ENCODE measurements at places on chromosomes 2 and 18. TPM values are rescaled to one million over a fixed set of nuclear protein-coding genes. Genes with fewer than 3 reads are reported as not detected.

DNA sequence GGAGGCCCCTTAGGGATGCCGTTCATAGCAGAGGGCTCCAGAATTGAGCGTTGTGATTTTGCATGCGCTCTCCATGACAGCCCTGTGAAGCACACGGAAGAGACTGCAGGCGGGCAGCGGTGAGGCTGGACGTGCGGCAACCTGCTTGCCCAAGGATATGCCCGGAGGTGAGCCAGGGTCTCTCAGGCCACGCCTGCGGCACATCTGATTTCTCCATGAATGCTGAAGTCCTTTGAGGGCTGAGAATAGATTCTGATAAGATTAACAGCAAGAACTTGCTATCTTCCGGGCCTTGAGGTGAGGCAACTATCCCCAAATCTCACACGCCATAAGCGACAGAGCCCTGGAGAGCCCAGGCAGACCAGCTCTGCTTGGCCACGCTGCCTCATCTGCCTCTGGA lies 55.6 kb upstream of the LAMA1 start:
- no peak for DNase-seq

- no peak for DNase-seq
Measured at GRCh38 chr2:191917430-191917881, 70.6 kb upstream of the CAVIN2 start.

- no peak for DNase-seq
Measured at GRCh38 chr2:127044977-127045661, 61.8 kb downstream of the BIN1 start.

DNA sequence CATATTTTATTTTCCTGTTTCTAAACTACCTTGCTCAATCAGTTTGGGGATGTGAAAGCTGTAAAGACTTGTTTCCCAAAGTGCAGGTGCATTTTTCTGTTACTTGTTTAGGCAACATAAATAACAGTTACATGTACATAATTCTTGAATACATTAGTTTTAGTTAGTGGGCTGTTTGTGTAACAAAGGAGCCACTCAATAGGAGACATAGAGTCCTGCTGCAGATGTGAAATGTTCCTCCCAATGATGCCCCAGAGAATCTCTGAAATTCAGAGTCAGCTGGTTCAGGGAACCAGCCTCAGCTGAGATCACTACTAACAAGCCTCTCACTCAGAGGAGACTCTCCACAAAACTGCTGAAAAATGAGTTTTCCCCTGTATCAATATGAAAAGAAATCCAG lies 91.5 kb upstream of the TWSG1 start:
- DNase-seq = no peak

GRCh38 chr18:44679914-44680272 lies 795 bp upstream of the SETBP1 start:
- no peak for DNase-seq

- DNase-seq = no peak
Measured at GRCh38 chr18:36849288-36850006, 20.5 kb downstream of the KIAA1328 start.

DNA sequence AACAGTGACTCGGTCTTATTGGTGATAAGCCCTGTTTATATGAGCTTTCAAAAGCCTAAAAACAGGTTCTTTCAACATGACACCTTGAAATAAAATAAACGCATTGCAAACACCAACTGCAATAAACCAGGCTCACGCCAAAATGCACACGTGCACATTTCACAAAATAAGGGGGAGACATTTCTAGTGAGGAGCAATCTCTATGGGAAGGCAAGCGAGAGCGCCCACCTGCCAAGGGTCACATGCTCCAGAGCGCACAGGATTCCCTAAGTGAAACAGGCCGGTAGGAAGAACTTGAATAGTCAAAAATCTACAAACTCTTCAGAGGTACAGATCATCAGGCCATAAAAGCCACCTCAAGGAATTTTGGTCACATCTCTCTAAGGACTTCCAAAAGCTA lies 1.9 kb downstream of the PID1 start:
- no peak for DNase-seq

DNA sequence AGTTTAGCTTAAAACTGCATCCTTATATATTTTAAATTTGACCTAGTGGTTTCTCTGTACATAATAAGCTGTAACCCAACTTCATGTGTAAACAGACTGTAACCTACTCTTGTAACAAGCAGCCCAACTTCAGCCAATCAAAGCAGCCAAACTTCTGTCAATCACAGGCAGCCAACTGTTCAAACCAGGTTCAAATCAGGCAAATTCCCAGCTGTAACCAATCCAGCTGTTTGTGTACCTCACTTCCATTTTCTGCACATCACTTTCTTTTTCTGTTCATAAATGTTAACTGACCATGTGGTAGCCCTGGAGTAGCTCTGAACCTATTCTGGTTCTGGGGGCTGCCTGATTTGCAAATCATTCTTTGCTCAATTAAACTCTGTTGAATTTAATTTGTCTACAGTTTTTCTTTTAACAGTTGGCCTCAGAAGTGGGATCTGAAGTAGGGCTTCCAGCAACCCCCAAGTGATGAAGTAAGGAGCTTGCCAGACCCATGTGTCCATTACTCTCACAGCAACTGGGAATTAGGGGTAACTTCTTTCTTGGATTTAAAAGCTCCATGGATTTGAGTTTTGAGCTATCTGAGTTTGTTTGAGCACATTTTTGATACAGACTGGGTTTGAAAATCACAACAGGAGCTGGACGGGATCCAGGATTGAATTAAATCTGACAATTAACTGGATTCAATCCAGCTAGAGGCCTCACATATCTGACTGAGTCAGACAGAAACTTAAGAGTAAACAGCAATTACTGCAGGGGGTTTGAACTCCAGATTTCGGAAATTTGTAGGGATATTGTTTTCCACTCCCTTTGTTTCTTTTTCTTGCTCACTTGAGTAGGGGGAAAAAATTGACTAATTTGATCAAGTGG lies 1569.7 kb upstream of the SLC39A10 start:
- DNase-seq = no peak

GRCh38 chr2:189407281-189408209 lies 33.7 kb upstream of the WDR75 start:
- no peak for DNase-seq

- DNase-seq = no peak
Measured at GRCh38 chr18:79555885-79556284, 123.7 kb upstream of the CTDP1 start.

- DNase-seq = no peak
Measured at GRCh38 chr2:28357055-28357454, 35.6 kb upstream of the FOSL2 start.

DNA sequence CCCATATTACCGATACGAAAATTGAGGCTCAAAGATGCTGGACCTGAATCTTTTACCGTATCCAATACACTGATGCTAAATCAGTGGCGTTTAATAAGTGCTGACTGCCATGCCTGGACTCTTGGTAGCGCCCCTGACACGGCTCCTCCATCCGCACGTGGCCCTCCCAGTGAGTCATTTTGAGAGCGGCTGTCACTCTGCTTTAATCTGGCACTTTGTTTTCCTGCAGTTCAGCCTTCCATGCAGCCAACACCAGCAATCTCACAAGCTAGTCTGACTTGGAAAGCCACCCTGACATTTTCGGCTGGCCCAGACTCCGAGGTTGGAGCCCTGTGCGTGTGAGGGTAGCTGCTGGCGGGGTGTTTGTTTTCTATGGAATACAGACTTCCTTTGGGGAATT lies 155.1 kb upstream of the LMAN1 start:
- no peak for DNase-seq

Gene LAPTM4A
- 127 TPM for total RNA-seq

Gene REG3G
- not detected for total RNA-seq

Gene DCTN1
- 93.1 TPM for total RNA-seq

Gene M1AP
- 1.7 TPM for total RNA-seq

Gene CD207
- total RNA-seq = not detected

Data from epithelial cell of proximal tubule (primary cell).